Stimulated activated CD8-positive, alpha-beta memory T cell treated with anti-CD3 and anti-CD28 coated beads, Interleukin-4, amount 100 ng/mL, for 1 hour (primary cell): ENCODE measurements at places on chromosomes 16 and 17.

- DNase-seq = no peak
Measured at GRCh38 chr16:9345046-9345445, 253.6 kb downstream of the HAPSTR1 start.

- no peak for DNase-seq
Measured at GRCh38 chr16:68155425-68155824, 70.3 kb downstream of the NFATC3 start.

DNA sequence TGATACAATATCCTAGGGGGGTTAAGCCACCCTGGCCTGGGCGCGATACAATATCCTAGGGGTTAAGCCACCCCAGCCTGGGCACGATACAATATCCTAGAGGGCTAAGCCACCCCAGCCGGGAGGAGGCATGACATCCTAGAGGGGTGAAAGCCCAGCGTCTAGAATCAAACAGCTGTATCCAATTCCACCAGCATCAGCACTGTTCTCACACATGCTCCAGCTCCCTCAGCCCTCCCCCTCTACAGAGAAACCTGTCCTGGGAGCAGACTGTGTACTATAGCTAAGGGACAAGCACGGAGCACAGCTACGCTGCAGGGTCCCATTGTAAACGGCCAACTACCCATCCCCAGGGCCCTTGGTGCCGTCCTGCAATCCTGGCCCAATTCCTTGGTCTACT lies 6.2 kb downstream of the GINS2 start:
- no peak for DNase-seq

GRCh38 chr16:56539656-56540055 lies 19.8 kb upstream of the BBS2 start:
- no peak for DNase-seq

GRCh38 chr16:69453936-69454335 lies 29.5 kb downstream of the CYB5B start:
- DNase-seq = no peak

- DNase-seq = no peak
Measured at GRCh38 chr16:30519120-30520049, 7.0 kb downstream of the ZNF768 start.

- DNase-seq = no peak
Measured at GRCh38 chr17:31313982-31314781, at the start of gene EVI2B. EVI2B (minus strand) TSS chr17:31314054; CDS start chr17:31305609, 8,445 bp downstream.

DNA sequence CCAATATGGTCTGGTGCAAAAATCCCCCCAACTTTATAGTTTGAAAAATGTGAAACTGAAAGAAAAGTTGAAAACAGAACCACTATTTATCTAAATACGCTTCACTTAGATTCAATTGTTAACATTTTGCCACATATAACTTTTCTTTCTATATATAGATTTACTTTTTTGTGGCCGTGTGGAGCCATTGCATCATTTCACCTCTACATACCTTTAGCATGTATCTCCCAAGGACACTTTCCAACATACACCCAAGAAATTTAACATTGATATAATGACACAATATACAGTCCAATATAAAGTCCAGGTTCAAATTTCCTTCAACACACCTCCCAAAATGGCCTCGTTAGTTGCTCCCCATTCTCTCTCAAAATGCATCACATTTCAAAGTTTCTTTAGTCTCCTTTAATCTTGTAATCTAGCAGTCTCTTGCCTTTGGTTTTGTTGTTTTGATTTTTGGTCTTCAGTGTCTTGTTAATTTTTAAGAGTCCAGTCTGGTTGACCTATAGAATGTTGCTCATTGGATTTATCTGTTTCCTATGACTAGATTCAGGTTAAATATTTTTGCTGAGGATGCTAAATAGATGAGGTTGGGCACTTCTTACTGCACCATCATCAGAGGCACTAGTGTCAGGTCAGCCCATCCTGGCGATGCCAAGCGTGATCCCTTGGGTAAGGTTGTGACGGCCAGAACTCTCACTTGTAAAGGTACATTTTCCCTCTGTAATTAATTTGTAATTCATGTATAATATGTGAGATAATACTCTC lies 64.3 kb upstream of the BCAR1 start:
- DNase-seq = no peak

DNA sequence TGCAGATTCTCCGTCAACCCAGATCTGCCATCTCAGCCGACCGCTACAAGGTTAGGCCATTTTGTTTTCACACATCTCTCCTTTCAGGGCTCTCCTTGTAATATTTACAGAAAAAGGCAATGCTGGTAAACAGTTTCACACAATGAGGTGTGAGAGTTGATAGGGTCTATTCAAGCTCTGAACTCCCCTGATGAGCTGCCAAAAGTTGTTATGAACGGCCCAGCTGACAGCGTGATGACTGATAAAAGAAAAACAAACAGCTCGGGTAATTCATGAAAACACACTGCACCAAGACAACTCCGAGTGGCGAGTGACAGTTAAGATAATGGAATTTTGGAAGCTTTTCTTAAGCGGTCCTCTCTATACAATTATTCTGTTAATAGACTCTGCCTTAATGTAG lies 68.1 kb upstream of the IRX5 start:
- DNase-seq = no peak
